NCI-H510A treated with DMSO at 0.1 percent for 48 hours (cell line): ENCODE measurements at places on chromosomes 1 and 21.
A peak's percentile ranks its signal among the peaks of the same experiment; 100 is the strongest.

GRCh38 chr1:230368363-230368762 lies 57.8 kb downstream of the PGBD5 start:
- DNase-seq = no peak

GRCh38 chr1:160704250-160704649 lies 7.4 kb downstream of the CD48 start:
- DNase-seq = no peak

DNA sequence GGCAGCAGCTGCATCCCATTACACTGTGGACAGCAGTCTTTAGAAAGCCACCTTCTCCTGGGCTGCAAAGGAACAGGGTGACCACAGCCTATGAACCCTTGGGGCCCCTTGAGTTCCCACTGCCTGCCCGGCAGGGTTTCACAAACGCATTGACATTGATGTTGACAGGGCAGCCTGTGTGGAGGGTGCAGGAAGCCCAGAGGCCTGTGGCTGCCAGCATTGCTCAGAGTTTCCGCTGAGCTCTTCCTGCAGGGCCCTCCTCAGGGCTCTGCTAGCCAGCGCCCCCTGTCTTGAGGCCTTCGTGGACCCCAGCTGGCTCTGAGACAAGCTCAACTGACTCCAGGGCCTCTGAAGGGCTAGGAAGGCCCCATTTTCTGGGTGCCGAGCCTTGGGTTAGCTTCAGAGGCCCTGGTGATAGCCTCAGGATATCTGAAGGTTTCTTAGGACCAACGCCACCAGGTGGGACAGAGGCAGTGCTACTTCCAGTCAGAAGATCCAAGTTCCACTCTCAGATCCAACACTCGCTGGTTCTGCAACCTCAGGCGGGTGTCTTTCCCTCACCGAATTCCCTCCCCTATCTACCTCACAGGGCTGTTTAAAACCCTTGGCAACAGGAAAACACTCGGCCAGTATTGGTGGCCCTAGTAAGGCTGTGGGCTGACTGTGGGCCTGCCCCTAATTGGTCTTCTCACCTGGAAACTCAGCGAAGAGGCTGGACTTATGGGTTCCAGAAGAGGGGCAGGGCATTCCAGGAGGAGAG lies 27.2 kb upstream of the EPS8L3 start:
- no peak for DNase-seq

DNA sequence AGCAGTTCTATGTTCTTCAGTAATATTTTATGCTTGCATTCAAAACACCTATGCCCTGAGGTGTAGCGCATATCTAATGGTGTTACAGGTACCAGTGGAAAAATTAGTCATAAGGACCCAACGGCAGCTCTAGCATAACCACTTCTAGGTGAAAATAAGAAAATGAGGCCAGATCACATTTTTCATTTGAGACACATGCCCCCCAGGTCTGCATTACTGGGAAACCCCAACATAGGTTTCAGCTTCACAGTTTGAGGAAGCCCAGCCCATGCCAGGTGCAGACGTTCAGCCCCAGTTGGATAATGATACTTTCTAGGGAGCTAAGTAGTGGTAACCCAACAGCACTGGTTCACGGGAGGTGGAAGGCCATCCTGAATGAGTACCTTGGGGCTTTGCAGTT lies 129.8 kb downstream of the CNIH3 start:
- no peak for DNase-seq

DNA sequence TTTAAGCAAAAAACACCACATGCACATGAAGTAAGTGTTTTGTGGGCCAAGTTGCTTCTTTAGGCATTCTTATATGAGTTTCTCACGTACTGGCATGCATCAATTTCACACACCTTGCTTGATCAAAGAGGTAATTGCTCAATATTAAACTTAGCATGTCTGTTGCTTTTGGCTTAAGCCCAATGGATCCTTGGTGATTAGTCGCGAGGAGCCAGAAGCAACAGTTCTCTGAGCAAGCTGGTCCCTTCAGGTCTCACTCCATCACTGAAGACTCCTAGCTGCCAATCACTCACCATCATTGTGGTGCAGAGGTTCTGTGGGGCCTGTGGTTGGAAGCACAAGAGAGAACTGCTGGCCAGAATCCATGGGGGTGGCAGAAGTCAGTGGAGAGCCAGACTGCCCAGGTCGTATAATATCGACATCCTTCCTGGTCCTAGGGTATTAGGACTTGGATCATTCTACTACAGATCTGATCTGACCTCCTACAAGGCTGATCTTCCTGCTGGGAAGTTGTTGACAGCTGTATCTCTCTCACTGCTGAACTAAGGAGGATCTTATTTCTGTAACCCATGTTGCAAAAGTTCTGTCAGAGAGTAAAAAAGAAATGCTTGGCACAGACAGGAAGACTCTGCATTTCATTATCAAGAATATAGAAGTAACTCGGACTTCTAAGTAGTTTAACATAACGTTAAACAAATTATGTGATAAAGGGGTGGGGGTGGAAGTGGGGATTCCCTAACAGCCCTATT lies 140.5 kb downstream of the NTPCR start:
- DNase-seq = no peak

- no peak for DNase-seq
Measured at GRCh38 chr1:99018313-99018712, 13.7 kb upstream of the PLPPR5 start.

DNA sequence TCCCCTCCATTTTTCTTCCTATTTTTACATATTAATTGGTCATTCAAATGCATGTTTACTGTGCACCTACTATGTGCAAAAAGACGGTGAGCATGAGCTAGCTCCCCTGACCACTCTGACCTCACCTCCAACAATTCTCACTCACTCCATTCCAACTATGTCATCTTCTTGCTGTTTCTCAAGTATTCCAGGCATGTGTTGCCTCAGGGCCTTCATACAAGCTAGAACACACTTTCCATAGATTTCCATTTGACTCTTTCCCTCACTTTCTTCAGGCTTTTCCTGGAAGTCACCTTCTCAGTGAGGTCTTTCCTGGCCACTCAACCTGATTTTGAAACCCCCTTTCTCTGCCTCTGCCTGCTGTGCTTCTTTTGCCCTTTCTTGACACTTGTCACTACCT lies 32.6 kb downstream of the CHIA start:
- no peak for DNase-seq

- DNase-seq = no peak
Measured at GRCh38 chr1:242764161-242764560, 239.7 kb upstream of the PLD5 start.

- DNase-seq = no peak
Measured at GRCh38 chr21:30613836-30614235, at the start of gene KRTAP6-1. Gene KRTAP6-1 (minus strand): TSS chr21:30613930. CDS start chr21:30613904, 26 bp downstream.

- DNase-seq = peak; percentile 96
Measured at GRCh38 chr1:39409055-39409816, 82.2 kb upstream of the BMP8A start.

DNA sequence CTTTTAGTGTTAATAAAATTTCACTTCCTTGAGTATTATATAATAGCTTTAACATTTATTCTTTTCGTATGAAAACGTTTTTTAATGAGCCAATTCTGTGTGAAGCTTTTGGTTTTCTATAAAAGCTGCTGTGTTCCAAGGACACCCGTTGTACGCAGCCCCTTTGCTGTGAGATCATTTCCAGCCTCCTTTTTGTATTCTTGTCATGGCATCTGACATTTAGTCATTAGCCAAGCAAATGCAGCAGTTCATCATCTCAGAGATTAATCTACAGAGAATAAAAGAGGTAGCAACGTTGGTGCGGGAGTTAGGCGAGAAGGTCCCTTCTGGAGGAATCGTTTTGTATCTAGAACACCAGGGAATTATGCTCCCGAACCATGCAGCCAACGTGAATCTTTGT lies 1.3 kb upstream of the UMODL1 start:
- no peak for DNase-seq

DNA sequence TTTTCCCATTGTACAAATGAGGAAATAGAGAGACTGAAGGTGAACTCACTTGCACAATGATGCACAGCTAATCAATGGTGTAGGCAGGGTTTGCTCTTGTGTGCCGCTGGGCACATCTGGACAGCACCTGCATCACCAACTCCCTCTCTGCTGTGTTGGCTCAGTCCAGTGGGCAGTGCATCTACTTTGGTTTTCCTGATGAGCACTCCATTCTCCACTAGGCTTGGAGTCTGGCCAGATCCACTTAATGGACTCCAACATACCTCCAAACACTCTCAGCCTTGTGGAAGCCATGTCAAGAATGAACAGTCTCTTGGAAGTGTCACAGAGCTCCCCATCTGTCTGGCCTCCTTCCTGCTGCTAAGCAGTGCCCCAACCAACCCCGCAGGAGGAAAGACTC lies 152.2 kb downstream of the HIVEP3 start:
- no peak for DNase-seq

- DNase-seq = no peak
Measured at GRCh38 chr1:30815556-30815955, 58.0 kb upstream of the LAPTM5 start.

GRCh38 chr1:165826565-165827267 lies 698 bp upstream of the UCK2 start:
- DNase-seq = no peak
